ENCODE measurements at places on chromosomes 5 and 9. TPM values are rescaled to one million over a fixed set of nuclear protein-coding genes. Genes with fewer than 3 reads are reported as not detected.

PCDHGB2 gene
- total RNA-seq: 0.28 TPM

SH3PXD2B gene
- total RNA-seq: 0.08 TPM

ZNF354C gene
- 2.4 TPM for total RNA-seq

UAP1L1 gene
- 14.1 TPM for total RNA-seq

FOXD4 gene
- total RNA-seq: not detected

Measured in CD8-positive, alpha-beta T cell (primary cell).